ENCODE measurements at places on chromosomes 1 and 21.

- DNase-seq = no peak
Measured at GRCh38 chr1:177190308-177190970, 19.7 kb downstream of the BRINP2 start.

DNA sequence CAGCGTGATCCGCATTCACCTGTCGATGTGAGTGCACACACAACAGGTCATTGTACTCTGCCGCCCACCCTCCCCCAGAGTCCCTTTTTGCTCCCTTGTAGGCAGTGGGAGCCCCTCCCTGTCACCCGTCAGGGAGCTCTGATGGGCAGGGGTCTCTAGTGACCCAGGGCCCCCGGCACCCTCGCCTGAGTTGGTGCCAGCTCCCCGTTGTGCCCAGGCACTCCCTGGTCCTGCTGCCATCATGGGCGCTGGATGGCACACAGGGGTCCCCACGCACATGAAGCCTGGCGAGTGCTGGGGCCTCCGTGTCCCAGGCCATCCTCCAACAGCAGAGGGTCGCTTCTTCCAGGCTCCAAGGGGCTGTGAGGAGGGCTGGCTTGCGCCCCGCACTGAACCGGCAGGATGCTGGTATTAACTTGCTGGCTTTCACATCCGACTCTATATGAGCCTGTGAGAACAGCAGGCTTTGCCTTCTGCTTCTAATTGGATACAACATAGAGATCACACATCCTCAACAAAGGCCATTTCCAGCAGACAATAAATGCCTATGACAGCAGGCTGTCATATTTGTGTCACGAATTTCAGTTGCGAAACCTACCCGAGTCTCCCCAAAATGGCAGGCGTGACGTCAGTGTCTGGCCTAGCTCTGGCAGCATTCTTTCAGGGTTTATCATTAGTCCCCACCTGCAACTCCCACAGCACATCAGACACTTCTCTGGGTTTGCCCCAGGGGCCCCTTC is 35.4 kb downstream of the KIAA1614 start:
- DNase-seq = no peak

GRCh38 chr1:194570476-194570875 is 1384.1 kb upstream of the B3GALT2 start:
- no peak for DNase-seq

GRCh38 chr1:87129606-87130005 is 199.1 kb upstream of the LMO4 start:
- peak; percentile 48 for DNase-seq

- no peak for DNase-seq
Measured at GRCh38 chr1:24327891-24328290, 8.7 kb downstream of the GRHL3 start.

DNA sequence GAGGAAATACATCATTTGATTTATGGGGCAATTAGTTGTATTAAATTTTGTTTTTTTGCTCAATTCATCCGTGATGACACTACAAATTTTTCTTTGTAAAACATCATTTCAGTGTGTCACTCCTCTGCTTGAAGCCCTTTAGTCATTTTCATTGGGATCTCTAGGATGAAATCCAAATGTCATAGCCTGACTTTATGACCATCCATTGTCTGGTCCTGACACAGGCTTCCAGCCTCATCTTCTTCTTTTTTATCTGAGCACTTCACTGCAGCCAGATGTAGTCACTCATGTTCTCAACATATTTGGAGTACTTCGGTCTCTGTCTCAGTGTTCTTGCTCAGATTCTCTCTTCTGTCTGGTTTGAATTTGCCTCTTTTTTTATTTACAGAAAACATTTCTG is 173.1 kb downstream of the HMCN1 start:
- DNase-seq = no peak

DNA sequence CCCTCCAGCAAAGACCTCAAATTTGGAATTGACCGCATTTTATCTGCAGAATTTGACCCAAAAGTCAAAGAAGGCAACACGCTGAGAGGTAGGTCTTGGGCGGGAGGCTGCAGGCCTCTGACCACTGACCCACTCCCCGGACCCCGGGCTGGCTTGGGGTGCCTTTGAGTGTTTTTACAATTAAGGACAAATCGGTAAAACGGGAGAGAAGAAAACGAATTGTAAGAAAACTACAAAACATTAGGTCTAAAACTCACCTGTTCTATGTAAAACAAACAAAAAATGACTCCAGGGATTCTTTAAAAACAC is 1.1 kb downstream of the HLX start:
- DNase-seq = no peak

GRCh38 chr1:68372487-68372886 is 77.3 kb downstream of the RPE65 start:
- no peak for DNase-seq

GRCh38 chr1:236348071-236348470 is 46.0 kb upstream of the EDARADD start:
- no peak for DNase-seq

GRCh38 chr1:171743081-171743870 is 1.4 kb upstream of the VAMP4 start:
- peak; percentile 35 for DNase-seq

DNA sequence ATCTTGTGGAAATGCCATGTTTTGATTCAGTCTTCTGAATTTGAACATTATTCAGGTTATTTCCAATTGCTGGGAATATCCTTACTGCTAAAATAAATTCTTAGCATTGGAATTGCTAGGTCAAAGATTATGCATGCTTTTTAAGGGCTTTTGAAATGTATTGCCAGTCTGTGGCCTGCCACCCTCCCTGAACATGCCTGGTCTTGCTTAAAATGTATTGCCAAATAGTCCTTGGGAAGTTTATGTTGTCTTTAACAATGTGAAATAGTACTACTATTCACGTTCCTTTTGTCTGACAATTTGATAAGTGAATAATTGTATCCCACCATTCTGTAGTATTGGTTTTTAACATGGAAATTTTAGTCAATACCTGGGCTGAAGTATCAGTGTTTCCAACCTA is 13.6 kb downstream of the TARDBP start:
- DNase-seq = no peak

- DNase-seq = no peak
Measured at GRCh38 chr1:225425201-225425786, 2.5 kb downstream of the LBR start.
